Omental fat pad (tissue), 4 donors: ENCODE measurements at places on chromosomes 16 and 17.
A peak's percentile ranks its signal among the peaks of the same experiment; 100 is the strongest.

DNA sequence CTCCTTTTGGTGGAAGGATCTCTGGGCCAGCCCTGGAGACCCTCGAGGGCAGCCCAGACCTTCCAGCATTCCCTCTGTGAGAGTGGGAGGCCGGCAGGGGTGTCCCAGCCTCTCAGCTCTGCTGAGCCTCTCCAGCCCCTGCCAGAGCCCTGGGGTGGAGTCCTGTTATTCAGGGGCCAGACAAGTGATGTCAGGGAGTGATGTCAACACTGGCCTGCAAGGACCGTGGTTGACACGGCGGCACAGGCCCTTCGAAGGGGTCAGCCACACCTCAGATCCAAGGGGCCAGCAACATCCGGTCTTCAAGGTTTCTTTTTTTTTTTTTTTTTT, 231.2 kb downstream of the KATNIP start:
- no peak for DNase-seq

DNA sequence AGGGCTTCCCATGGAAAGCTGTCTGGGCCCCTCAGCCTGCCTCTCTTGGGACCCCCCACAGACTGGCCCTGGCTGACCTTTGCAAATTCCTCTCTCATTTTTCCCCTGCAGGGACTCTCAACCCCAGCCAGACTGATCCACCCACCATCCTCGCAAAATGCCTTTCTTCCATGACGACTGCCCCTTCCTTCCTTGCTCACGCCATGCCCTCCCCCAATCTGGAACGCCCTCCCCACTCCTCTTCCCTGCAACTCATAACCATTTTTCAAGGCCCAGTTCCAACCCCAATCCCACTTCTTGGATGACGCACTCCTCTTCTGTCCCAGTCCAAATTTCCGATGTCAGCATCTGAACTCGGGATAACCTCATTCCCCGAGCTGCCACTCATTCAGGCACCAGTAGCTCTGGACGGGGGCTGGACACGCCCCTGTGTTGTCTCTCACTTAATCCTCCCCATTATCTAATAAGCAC, 1.3 kb upstream of the DNAI2 start:
- no peak for DNase-seq

DNA sequence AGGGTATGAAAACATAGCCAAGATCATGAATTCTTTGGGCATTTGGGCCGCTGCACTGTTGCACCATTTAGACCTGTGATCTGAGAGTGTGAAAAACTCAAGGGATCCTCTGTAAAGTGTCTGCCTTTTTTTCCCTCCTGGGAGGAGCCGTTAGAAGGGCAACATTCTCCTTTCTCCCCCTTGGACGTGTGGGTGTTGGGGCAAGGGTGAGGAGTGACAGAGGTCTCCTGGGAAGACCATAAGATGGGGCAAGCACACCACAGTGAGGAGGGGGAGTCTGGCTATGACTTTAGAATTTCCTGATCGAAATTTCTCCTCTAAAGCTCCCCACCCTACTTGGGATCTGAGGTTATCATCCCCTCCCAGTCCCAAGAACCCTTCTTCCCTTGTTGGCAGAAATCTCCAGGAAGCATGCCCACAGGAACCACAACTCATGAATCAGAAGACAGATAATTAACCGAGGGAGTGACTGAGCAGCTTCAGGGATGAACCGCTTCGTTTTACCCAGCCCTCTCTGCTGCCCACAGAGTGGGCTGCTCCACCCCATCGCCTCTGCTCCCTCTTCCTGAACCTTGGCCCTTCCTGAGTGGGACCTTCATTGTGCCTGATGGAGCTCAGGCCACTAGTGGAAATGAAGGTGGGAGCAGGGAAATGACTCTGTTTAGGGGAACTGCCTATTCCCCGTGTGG, 4.2 kb downstream of the ITGB3 start:
- DNase-seq, result no peak

DNA sequence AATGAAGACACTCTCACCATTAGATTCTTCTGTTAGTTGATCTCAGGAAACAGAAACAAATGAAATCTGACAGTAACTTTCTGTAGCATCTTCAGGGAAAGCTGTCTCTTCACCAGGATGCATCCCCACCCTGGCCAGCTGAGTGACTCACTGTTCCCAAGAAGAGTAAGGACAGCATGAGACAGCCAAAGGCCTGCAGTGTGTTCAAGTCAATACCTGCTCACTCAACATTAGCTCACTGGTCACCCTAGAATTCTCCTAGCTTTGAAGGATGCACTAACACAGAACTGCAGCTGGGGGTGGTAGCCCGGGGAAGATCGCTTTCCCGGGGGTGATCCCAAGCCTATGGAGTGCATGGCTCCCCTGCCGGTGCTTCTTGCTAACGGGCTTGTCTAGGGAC, 28.2 kb upstream of the CLEC18B start:
- DNase-seq, result no peak

DNA sequence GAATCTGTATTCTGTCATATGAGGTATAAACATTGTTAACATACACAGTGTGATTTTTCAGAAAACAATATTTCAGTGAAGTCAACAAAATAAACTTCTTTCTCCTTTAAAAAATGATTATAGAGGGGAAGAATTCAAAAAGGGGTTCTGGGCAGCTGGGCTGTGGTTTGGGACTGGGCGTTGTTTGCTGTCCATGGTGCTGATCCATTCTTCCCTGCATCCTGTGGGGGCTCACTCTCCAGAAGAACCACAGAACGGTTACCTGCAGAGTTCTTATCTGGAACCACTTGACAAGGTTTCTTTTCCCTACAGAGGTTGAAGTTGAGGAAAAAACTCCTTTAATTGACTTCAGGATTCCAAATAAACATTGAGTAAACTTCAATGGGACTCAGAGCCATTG, 1091.0 kb downstream of the CDH8 start:
- no peak for DNase-seq

GRCh38 chr16:75053791-75054555, 55.1 kb downstream of the ZNRF1 start:
- peak; percentile 36 for DNase-seq

- DNase-seq, result no peak
These were observed 327.3 kb upstream of the CDH8 start for GRCh38 chr16:62363501-62363900.

- no peak for DNase-seq
These were observed 43.2 kb upstream of the SCNN1B start for GRCh38 chr16:23258919-23259237.

DNA sequence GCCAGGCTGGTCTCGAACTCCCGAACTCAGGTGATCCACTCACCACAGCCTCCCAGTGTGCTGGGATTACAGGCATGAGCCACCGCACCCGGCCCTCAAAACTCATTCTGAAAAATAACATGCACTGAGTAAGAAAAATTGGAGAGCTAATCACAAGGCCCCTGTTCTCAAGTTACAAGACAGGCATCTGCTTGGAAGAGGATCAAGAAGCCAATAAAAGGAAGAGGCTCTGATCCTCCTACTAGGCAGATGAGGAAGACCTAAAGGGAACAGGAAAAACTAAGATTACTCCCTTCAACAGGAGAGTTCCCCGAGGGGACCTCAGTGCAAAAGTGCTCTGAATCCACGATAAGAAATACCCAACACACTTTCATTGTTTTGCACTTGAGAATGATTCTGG, 18.4 kb downstream of the BLMH start:
- no peak for DNase-seq

- DNase-seq, result no peak
These were observed 165.3 kb downstream of the MRTFB start for GRCh38 chr16:14236401-14236800.
